Astrocyte (in vitro differentiated cells and primary cell): ENCODE measurements at places on chromosomes 3 and 15.

DNA sequence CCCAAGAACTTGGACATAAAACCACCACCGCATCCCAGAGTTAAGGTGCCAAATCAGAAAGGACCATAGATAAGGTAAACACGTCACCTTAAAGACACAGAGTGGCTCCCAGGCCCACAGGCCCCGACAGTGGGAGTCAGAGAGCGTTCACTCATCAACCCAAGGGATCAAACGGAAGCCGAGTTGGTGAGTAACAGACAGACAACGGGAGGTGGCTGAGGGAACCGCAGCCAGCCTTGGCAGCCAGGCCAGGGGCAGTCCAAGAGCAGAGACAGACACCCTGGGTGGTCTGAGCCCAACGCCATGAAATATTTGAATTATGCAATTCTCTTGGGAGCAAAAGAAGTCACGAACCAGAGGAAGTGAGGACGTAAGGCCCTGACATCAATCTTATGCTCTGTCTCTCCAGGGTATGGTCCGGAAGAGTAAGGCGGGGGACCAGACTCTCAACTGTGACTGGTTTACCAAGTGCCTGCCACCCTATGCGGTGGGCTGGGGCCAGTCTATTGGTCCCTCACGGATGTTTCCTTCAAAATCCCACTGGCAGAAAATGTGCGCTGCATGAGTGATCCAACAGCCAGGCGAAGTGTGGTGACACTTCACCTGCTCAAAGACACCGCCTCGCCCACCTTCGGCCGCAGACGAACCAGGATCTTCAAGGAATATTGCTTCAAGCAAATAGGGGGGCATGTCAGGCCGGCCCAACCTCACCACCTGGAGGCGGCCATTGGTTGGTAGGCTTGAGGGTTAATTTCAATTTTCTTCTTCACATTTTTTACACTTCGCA is 34.3 kb downstream of the TMEM44 start:
- peak; percentile 100 for DNase-seq

GRCh38 chr15:49270541-49271421 is 100.7 kb downstream of the GALK2 start:
- DNase-seq = peak; percentile 96

DNA sequence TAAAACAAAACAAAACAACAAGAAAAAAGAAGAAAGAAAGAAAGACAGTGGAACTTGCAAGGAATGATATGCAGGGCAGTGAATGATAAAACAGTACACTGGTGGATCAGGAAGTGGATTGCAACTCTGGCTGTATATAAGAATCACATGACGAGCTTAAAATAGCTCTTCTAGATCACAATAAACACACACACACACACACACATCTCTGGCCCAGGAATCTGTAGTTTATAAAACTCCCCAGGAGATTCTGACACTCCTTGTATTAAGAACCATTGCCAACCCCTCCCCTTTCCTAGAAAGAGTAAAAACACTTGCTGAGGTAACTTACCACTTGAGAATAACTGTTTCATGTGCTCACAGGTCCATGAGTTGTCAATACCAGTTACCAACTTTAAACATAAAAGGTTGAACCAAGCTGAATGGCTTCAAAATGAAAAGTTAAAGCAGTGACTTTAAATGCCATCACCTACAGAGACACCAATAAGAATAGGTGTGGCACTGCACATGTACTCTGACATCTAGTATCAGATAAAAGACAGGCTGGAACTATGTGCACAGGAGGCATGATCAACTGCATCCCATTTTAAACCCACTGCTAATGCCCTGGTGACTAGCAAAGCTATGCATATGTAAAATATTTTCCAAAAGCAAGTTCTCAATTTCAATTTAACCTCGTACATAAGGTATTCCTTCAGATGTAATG is 3.9 kb downstream of the CPOX start:
- DNase-seq = no peak

- DNase-seq = no peak
Observed at GRCh38 chr15:90903733-90904536, 833 bp downstream of the MAN2A2 start.

GRCh38 chr3:180684807-180685206 is 5.5 kb upstream of the CCDC39 start:
- no peak for DNase-seq

DNA sequence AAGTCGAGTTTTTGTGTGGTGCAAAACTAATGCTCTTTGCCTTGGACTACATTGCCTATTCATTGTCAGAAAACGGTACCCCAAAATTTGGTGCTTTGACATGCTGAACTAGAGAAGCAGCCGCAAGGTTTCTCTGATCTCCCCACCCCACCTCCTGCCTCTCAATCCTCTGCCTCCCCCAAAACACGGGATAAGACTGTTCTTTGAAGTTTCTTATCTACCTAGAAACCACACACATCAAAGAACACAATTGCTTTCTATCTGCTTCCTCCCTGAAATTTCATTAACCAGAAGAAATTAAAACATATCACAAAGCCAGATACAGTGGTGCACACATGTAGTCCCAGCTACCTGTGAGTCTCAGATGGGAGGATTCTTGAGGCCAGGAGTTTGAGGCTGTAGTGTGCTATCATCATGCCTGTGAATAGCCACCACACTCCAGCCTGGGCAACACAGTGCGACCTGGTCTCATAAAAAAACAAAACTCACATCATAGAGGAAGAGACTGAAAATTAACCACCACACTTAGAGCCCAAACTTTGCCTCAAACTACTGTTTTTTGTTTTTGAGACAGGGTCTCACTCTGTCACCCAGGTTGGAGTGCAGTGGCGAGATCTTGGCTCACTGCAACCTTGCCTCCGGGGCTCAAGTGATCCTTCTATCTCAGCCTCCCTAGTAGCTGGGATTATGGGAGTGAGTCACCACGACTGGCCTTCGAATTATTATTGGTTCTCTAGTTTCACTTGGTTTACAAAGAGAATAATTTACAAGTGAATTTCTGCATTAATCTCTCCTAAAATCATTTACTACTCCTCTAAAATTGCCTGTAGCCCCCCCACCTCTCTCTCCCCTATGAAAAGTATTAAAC is 2.7 kb upstream of the PCNP start:
- DNase-seq = no peak

- peak; percentile 99 for DNase-seq
Observed at GRCh38 chr15:38398134-38398533, 55.8 kb upstream of the FAM98B start.

GRCh38 chr15:80211976-80212375 is 40.0 kb downstream of the CTXND1 start:
- no peak for DNase-seq

GRCh38 chr3:60755094-60755493 is 496.2 kb downstream of the FHIT start:
- no peak for DNase-seq

DNA sequence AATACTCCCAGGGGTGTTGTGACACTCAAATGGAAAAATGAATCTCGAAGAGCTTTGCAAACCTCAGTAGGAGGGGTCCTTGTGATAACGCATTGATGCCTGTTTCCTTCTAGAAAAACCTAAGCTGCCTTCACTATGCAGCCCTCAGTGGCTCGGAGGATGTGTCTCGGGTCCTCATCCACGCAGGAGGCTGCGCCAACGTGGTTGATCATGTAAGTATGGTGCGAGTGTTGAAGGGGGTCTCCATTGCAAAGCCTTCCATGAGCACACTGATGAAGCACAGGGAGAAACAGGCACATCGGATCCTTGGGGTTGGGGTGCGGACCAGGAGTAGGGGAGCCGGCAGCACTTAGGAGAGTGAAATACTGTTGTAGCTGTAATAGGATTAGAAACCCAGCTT is 22.3 kb downstream of the ANKDD1A start:
- DNase-seq = no peak

GRCh38 chr15:85961821-85962220 is 117.8 kb upstream of the AGBL1 start:
- no peak for DNase-seq

DNA sequence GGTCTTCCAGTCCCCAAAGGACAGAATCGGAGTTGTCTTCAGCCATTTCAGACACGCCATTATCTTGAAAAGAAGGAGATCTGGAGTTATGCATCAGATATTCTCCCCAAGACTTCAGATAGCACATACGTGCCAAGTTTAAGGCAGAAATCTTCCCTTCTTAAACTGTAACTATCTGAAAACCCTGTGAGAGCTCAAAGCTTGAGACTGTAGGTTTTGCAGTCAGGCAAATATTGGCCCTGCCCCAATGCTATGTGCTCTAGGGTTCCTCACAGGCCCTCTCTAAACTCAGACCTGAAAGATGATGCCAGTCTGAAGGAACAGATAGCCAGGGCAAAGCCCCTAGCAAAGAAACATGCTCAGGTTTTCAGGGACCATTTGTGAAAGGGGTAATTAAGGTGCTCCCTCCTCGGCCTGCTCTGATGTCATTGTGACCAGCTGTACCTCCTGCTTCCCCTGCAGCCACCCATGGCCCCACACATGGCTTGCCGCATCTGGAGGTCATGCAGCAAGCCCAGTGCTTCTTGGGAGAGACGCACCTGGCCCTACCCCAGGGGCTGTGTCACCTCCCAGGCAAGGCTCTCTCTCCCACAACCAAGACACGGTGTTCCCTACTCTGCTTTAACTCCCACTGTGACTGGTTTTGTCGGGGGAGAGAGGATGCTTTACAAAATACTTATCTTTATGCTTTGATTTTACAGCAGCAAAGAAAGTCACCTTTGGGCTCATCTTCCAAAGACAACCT is 53.4 kb upstream of the POMGNT2 start:
- DNase-seq = no peak

GRCh38 chr15:44718180-44718926 is 7.0 kb downstream of the B2M start:
- DNase-seq = no peak

DNA sequence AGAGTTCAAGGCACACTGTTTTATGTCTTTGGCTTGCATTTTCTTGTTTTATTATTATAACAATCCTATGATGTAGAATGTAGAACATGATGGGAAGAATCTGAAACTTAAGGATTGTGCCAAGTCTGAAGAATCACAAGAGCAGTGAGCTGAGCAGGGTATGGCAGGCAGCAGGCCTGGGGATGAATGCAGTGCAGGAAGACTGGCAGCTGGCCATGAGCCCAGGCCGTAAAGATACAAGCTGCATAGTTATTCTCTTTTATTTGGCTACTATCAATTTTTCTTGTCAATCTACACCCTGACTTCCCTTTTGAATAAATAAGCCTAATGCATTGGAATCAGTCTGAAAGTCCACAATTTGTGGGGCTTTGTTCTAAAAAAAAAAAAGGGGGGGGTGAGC is 89.6 kb upstream of the ARPP21 start:
- no peak for DNase-seq

GRCh38 chr15:25971053-25971452 is 107.9 kb upstream of the ATP10A start:
- DNase-seq = no peak

- DNase-seq = no peak
Observed at GRCh38 chr15:78651930-78652615, 11.1 kb upstream of the CHRNB4 start.

- no peak for DNase-seq
Observed at GRCh38 chr15:58684036-58684710, 65.3 kb downstream of the ADAM10 start.

DNA sequence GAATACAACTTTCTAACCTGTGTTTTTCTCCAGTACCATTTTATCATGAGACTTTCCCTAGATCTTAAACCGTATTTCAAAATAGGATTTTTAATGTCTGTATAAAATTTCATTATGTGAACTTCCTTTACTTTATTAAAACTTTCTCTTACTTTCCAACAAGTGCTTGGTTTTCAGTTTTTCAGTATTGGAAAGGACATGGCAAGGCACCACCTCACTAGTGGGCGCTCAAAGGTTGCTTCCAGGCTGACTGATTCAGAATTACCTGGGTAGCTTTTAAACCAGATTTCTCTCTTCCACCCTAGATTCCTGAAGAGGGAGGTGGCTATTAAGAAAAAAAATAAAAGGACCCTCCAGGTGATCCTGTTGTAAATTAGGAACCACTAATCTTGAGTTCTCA is 236.6 kb downstream of the SOX2 start:
- DNase-seq = no peak

DNA sequence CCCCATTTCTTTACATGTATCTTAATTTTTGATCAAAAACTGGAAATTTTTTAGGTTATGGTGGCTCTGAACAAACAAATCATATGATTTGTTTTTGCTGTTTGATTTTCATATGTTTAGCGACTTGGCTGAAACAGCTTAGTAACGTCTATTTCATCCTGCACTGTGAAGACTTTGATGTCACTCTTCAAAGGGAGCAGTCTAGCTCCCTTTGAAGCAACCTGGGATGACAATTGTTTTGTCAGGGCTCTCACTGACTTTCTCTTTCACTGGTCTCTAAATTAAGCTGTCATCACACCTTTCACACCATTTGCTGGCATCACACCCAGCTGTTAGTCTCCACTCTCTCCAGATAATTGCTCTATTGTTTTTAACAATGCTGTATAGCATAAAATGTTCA is 896.9 kb downstream of the IGSF11 start:
- no peak for DNase-seq
